ENCODE measurements at places on chromosomes 2 and 18.

DNA sequence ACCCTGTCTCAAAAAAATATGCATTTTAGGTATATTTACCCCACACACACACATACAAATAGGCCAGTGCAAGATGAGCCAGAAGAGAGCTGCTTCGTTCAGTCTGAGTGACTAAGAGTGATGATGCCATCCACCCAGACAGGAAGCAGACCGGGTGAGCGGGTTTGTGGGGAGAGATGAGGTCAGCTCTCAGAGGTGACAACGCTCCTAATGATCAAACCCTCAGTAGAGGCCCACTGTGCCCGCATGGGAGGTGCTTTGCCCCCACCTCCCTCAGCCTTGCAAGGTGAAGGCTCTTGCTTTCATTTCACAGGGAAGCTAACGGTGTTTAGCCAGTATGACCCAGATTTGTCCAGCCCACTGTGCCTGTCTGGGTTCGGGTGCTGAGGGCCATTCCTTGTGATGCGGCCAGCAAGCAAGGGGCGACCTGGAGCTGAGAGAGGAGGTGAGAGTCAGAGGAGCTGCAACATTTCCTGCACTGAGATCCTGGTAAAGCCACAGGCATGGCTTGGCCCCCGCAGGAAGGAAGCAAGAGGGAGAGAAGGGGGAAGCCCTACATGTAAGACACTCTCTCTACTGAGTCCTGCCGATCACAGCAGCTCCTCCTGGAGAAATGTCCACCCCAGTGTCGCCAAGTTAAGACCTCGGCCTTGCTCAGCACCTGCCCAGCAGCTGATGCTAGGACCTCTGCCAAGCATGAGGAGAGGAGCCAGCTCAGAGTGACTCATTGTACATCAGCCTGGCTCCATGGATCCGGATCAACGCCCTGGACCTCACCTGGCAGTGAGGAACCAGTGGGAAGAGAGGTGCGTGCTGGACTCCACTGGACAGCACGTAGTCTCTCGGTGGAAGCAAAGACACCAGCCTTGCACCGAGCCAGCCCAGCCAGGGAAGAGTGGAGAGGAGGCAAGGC, 37.0 kb downstream of the NIFK start:
- DNase-seq: no peak

GRCh38 chr18:26745288-26746181, 120.0 kb downstream of the AQP4 start:
- DNase-seq: no peak

GRCh38 chr2:159713631-159714246, 1.4 kb downstream of the MARCHF7 start:
- DNase-seq: no peak

DNA sequence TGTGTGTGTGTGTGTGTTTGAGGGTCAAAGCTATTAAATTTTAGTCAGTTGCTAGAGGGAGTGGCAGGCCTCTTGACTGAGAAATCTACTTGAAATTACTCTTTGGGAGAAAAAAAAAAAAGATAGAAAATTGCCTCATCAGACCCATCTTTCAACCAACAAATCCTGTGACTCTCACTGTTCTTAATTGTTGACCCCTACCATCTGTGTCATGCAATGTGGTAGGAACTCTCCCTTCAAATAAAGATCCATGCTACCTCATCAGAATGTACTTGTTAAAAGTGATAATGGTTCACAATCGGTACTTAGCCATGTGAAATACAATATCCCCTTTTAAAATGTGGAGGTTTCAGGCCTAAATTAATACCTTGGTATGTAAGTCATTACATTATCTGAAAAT, 670.8 kb upstream of the FANCL start:
- no peak for DNase-seq

GRCh38 chr18:40120356-40120755, 1834.7 kb upstream of the PIK3C3 start:
- DNase-seq: no peak

GRCh38 chr2:43444989-43445645, 150.7 kb downstream of the THADA start:
- DNase-seq: no peak

- DNase-seq: no peak
Observed at GRCh38 chr2:54366487-54367280, 89.4 kb upstream of the SPTBN1 start.

GRCh38 chr2:43142921-43143438, 83.4 kb downstream of the ZFP36L2 start:
- no peak for DNase-seq

GRCh38 chr2:119688616-119689015, 9.6 kb downstream of the TMEM177 start:
- peak; percentile 17 for DNase-seq

DNA sequence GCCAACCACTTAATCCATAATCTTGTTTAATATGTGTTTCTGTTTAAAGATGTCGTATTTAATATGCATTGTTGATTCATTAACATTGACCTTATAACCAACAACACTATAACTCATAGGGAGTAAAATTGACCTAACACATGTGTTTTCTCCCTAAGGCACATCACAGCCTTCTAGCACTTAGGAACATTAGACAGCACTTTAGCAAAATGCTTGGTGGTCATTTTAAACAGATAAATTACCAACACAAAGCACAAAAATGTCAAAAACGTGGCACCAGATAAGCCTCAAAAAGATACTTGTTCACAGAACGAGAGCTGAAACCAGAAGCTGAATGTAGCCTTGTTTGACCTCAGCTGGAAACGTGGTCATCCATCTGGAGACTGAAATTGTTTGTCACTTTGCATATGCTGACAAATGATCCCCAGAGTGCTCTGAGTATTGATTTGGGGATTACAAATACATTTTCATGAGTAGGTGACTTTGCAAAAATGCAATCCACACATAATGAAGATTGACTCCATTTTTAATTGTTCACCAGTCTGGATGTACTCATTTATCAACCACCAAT, 139.2 kb downstream of the CCDC102B start:
- no peak for DNase-seq

DNA sequence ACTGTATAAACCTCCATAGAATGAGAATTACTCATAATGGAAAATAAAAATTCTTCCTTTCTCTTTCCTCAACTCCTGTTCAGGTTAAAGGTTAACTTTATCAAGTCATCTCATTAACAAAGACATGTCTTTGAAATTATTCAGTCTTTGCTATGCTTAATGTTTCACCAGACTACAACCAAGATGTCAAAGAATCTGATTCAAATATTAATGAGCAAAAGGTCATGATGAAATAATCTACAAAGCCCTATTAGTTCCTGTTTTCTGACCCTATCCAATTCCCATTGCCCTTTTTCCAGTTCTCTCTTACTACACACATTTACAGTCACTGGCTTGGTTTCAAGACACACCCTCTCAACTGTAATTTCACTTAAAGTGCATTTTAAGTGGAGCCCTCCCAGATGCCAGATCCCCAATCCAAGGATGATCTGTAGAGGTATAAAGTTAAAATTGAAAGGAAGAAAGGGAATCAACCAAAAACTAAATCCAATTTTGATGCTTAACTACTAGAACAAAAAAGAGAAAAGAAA, 246.9 kb upstream of the CYP26B1 start:
- DNase-seq: no peak

DNA sequence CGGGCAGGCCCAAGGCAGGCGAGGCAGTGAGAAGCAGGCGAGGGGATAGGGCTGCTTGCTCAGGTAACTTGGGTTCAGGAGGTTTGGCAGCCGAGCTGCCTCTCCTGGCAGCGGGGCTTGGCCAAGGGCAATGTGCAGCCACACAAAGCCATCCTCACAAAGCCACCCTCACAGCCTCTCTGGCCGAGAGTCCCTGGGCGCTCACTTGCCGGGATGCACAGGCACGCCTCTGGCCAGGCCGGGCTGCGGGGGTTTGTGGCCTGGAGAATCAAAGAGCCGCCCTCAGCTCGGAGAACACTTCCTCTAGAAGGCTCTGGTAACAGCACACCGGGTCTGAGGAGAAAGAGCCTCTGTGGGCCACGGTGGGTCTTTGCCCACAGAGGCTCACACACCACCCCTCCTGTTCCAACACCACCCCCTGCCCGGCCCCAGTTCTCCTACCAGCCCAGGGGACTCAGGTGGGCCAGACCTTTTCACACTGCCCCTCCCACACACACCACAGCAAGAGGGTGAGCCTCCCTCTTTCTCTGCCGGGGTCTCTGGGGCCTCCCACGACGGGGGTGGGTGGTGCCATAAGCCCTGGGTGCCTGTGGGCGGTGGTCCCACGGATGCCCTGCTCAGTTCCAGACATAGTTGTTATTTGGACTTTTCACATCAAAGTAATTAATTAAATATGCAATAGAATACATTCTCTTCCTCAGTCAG, 186.9 kb downstream of the ZFP36L2 start:
- DNase-seq: no peak

GRCh38 chr2:219743548-219743947, 116.1 kb downstream of the SLC4A3 start:
- no peak for DNase-seq

- no peak for DNase-seq
Observed at GRCh38 chr2:63614983-63615945, 26.5 kb downstream of the MDH1 start.

- DNase-seq: no peak
Observed at GRCh38 chr2:46971929-46972328, 56.3 kb upstream of the MCFD2 start.

- no peak for DNase-seq
Observed at GRCh38 chr2:105278654-105279053, 37.1 kb downstream of the GPR45 start.

DNA sequence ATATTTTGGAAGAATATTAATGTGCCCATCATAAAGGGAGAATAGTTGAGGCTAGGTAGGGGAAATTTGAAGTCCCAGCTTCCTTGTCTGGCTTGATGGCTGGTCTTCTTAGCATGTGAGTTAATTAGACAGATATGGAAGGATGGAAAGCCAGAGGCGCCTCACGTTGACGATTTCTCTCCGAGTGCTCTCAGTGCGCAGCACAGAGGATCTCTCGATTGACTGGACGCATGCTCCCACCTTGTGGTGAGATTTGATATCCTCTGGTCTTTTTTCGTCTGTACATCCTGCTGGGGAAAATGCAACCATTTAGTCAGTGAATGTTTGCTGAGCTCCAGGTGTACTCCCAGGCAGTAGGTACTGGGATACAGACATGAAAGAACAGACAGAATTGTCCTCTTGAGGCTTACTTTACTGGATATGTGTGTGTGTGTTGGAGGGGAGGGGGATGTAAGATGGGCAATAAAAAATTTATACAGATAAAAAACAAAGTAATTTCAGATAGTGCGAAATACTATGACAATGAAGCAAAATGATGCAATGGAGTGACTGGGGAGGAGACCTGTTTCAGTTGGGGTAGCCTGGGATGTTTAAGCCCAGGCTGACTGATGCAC, 66.9 kb upstream of the ZNG1B start:
- DNase-seq: no peak

GRCh38 chr2:102735416-102736109, 26.3 kb upstream of the TMEM182 start:
- peak; percentile 40 for DNase-seq

GRCh38 chr2:235506291-235506996, 12.6 kb downstream of the AGAP1 start:
- no peak for DNase-seq

GRCh38 chr18:3061581-3062312, 48.8 kb upstream of the LPIN2 start:
- no peak for DNase-seq

GRCh38 chr2:109375131-109375561, 238.6 kb downstream of the SEPTIN10 start:
- DNase-seq: peak; percentile 63

GRCh38 chr18:14978962-14979535, 231.1 kb downstream of the ANKRD30B start:
- DNase-seq: no peak

GRCh38 chr2:170162271-170162632, 15.7 kb upstream of the MYO3B start:
- no peak for DNase-seq

GRCh38 chr18:51009072-51009471, 20.9 kb upstream of the SMAD4 start:
- DNase-seq: no peak
